Muscle of arm (tissue), 14 donors: ENCODE measurements at places on chromosomes 1 and 21.

DNA sequence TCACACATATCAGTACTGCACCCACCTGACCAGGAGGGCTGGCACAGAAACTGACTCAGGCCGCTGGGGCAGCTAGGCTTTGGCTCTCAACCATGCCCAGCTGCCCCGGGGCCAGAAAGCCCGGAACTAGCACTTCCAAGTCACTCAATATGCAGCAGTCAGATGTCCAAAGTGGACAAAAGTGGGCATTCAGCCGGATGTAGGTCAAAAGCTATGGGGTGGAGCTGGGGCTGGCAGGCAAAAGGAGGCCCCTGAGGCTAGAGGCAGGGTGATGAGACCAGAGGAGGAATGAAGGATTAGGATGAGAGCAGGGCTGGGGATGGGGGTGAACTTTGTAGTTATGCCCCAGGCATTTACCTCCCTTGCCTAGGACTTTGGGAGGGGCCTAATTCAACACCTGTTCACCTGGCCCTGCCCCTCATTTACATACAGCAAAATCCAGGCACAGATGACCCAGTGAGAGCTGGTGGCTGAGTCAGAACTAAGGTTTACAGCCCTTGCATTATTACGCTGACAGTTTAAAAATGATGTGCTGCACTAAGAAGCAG lies 30.7 kb upstream of the EDN2 start:
- DNase-seq: no peak

DNA sequence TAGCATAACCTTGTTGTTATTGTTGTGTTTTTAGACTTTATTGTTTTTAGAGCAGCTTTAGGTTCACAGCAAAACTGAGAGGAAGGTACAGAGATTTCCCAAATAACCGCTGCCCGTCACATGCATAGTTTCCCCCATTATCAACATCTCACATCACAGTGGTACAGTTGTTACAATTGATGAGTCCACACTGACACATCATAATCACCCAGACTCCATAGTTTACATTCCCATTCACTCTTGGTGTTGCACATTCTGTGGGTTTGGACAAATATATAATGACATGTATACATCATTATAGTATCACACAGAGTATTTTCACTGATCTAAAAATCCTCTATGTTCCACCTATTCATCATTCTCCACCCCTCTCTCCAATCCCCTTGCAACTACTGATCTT lies 25.9 kb upstream of the TOR3A start:
- DNase-seq: no peak

DNA sequence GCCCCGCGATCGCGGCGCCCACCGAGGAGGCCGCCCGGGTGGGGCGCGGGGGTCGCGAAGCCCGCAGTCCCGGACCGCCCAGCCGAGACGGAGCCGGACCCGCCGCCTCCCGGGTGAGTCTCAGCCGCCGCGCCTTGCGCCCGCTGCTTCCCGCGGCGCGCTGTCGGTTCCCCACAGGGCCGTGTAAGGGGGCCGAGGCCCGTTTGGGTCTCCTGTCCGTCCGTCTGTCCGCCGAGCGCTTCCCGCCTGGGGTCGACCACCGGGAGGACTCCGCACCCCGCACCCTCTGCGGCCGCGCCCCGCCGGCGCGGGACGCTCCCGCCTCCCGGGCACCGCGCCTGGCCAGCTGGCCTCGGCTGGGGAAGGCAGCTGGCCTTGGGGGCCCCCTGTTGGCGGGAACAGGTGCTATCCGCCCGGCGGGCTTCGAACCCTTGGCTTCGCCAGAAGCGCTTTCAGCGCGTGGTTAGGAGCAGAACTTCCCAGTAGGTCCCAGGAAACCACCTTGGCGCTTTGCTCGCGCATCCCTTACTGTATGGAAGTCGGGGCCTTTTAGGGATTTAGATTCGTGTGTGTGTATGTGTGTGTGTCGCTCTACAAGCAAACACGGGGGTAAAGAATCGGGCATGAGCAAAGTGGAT lies 414 bp downstream of the TMEM51 start:
- DNase-seq: peak; percentile 60

DNA sequence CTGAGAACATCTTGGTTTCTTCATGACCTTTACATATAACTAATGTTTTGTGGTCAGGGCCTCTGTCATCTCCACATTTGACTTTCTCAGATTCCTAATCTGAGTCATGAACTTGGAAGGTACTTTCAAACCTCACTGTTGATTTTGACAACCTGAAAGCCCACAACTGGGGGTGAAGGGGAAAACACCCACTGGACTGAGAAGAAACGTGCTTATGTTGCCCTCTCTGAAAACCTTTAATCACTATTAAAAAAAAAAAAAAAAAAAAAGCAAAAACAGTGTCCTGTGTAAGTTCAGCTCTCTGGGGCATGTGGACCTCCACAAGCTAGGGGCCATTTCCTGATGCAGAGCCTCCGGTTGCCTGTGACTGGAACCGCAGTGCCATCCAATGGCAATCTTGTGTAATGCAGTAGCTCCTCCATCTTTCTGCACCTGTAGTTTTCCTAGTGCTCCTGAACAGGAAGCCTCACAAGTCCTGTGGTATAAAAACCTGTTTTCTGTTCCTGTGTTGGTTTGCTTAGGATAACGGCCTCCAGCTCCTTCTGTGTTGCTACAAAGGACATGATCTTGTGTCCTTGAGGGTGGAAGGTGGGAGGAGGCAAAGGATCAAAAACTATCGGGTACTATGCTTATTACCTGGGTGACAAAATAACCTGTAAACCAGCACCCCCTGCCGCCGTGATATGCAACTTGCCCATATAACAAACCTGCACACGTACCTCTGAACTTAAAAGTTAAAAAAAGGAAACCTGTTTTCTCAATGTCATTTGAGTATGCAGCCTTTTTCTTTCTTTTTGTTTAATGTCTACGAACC lies 124.5 kb downstream of the ZNF648 start:
- DNase-seq: peak; percentile 11

DNA sequence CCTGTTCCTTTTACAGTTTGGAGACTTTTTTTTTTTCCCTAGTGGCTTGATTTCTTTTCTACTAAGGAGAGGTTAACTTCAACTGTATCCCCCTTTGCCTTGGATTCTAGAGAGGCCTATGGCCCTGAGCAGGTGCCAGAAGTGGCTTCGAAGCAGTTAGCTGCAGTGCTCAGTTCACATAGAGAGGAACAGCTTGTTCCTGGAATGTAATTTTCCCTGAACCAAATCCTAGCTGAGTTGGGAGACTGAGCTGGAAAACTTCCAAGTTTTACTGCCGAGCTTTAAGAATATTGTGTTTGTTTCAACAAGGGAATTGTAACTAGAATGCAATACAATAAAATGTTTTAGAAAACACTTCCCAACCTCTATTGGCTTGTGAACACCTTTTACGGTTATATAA lies 17.5 kb downstream of the RD3 start:
- DNase-seq: peak; percentile 56

GRCh38 chr1:85692730-85693314 lies 15.4 kb downstream of the ZNHIT6 start:
- DNase-seq: peak; percentile 25

- no peak for DNase-seq
Observed at GRCh38 chr1:180952657-180953013, 39.9 kb downstream of the KIAA1614 start.

GRCh38 chr1:70536708-70537366 lies 125.8 kb downstream of the CTH start:
- no peak for DNase-seq

DNA sequence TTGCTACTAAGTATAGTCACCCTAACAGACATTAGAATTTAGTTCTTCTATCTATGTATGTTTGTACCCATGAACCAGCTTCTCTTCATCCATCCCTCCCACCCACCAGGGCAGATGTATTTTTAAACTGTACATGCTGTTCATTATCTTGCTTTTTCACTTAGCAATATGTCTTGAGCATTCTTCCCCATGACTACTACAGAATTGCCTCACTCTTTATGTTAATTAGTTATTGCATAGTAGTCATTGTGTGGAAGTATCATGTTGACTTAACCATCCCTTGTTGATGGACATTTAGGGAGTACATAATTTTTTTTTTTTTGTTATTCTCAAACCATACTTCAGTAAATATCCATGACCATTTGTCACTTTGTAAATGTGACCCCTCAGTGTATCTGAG lies 9.9 kb downstream of the HUNK start:
- DNase-seq: no peak

GRCh38 chr1:9900142-9901043 lies 9.7 kb downstream of the CTNNBIP1 start:
- DNase-seq: no peak

GRCh38 chr1:66372522-66373101 lies 161.3 kb upstream of the SGIP1 start:
- DNase-seq: no peak

DNA sequence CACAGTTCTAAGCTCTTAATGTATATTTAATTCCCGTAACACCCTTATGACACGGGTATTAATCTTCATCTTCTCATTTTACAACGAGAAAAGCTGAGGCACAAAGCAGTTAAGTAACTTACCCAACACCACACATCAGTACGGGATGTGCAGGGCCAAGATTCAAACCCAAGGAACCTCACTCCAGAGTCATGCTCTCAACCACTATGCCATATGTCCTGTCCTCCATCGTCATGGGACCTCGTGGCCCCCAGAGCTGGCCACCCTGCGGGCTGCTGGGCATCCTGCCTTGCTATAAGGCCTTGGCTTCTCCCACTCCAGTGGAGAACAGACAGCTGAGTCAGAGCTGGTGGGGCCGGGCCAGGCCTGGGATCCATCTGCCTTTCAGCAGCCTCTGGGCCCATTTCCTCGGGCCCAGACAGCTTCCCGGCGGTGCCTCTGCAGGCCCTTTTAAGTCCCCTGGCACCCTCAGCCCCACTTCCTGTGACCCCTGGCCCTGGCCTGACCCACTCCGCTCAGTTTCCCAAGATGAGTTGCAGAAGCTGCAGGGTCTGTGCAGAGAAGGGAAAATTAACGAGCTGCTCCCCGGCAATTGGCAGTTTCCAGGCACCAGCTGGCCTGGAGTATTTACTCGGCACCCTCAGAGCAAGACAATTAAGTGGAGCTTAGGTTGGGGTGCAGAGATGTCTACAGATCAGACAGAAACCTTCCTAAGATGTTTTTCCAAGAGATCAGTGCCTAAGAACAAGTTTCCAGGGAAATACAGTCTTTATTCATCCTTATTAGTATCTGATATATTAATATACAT lies 98.2 kb downstream of the EPHB2 start:
- no peak for DNase-seq

- DNase-seq: no peak
Observed at GRCh38 chr21:41706263-41706639, 60.6 kb downstream of the RIPK4 start.

GRCh38 chr1:2822621-2823145 lies 21.2 kb upstream of the TTC34 start:
- no peak for DNase-seq

- no peak for DNase-seq
Observed at GRCh38 chr21:36247316-36248010, 72.5 kb upstream of the MORC3 start.

GRCh38 chr1:94385308-94385929 lies 32.8 kb upstream of the ABCD3 start:
- DNase-seq: no peak

DNA sequence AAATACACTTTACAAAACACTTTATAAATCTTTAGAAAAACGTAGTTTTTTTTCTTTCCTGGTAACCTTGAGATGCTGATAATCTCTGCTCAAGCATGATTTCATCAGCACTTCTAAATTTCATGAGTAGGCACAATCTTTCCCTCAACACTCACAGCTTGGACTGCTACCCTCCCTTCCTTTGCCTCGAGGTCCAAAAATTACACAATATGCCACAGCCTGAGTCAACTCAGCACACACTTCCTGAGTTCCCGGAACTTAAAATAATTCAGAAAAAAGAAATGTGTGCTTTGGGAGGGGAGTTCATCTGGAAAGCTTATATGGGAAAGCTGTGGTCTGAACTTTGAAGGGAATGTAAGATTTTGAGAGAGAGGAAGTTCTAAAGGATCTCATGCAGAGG lies 5.9 kb downstream of the CLCA2 start:
- DNase-seq: peak; percentile 34

GRCh38 chr1:226784081-226785049 lies 45.3 kb upstream of the ITPKB start:
- DNase-seq: no peak

GRCh38 chr1:8317647-8318381 lies at the start of gene SLC45A1:
SLC45A1 (plus strand) TSS chr1:8318114; CDS start chr1:8324330, 6,216 bp downstream.
- peak; percentile 36 for DNase-seq

GRCh38 chr1:200954434-200954833 lies 59.7 kb downstream of the INAVA start:
- DNase-seq: no peak

DNA sequence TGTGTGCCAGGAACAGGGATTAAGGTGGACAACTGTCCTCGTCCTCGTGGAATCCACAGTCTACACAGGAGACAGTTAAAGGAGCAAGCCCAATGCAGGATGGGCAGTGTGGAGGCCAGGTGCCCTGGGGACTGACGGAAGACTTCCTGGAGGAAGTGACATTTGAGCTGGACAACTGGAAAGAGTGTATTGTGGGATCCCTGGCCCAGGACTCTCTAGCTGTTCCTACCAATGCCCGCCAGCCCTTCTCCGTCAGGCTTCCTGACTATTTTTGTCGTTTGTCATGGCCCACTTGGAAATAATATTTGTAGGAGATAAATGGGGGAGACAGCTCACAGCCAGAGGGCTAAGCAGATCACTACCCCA lies 235.3 kb downstream of the TOMM20 start:
- DNase-seq: no peak

GRCh38 chr21:40844935-40845334 lies 2.0 kb downstream of the DSCAM start:
- DNase-seq: no peak

GRCh38 chr1:213333121-213333520 lies 282.1 kb downstream of the RPS6KC1 start:
- DNase-seq: no peak

GRCh38 chr1:15702722-15703550 lies 18.8 kb downstream of the PLEKHM2 start:
- no peak for DNase-seq

DNA sequence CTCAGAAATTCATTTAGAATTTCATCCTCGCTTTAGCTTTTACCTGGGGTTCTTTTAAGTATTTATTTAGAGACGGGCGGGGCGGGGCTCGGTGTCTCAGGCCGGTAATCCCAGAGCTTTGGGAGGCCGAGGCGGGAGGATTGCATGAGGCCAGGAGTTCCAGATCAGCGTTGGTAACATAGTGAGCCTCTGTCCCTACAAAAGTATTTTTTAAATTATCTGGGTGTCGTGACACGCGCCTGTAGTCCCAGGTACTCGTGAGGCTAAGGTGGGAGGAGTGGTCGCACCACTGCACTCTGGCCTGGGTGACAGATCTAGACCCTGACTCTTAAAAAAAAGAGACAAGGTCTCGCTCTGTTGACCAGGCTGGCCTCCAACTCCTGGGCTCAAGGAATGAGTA lies 942 bp upstream of the RSBN1 start:
- DNase-seq: no peak

GRCh38 chr1:87231703-87232367 lies 96.8 kb upstream of the LMO4 start:
- DNase-seq: no peak

GRCh38 chr1:94646786-94647555 lies 105.4 kb upstream of the F3 start:
- DNase-seq: no peak
